Activated CD4-positive, alpha-beta T cell treated with anti-CD3 and anti-CD28 coated beads, Interleukin-2, amount 50 U/mL, for 4 hours (primary cell): ENCODE measurements at places on chromosomes 3 and 15.

DNA sequence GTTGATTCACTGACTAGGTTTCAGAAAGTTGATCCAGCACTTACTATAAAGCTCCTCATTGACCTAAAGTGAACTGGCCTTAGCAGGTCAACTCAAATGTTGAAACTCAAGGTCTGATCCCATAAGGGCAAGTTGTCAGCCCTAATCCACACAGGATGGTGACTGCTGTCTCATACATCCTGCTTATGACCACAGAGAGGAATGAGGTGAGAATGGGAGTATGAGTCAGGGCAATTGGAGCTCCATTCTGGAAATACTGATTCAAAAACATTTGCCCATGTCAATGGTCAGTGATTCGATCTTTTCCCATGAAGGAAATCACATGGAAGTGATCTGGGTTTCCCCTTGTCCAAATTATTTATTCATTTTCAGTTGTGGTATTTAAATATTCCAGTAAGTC, 78.7 kb downstream of the ZNF385D start:
- no peak for DNase-seq

DNA sequence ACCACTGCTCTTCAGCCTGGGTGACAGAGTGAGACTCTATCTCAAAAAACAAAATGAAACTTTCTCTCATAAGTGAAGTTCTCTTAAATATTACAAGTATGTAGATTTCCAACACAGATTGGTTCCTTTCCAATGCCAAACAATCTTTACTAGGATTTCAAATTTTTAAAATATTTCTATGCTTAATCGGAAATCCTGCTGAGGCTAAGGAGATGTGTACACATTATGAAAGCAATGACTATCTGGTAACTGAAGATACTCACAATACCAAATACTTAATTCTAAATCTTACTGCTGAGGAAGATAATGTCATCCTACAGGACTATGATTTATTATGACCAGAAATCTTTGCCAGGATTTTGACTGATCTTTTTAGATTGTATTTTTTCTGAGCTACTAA, 255.6 kb upstream of the ZNF717 start:
- DNase-seq: no peak

GRCh38 chr3:110106805-110107204, 769.5 kb upstream of the DPPA4 start:
- no peak for DNase-seq

DNA sequence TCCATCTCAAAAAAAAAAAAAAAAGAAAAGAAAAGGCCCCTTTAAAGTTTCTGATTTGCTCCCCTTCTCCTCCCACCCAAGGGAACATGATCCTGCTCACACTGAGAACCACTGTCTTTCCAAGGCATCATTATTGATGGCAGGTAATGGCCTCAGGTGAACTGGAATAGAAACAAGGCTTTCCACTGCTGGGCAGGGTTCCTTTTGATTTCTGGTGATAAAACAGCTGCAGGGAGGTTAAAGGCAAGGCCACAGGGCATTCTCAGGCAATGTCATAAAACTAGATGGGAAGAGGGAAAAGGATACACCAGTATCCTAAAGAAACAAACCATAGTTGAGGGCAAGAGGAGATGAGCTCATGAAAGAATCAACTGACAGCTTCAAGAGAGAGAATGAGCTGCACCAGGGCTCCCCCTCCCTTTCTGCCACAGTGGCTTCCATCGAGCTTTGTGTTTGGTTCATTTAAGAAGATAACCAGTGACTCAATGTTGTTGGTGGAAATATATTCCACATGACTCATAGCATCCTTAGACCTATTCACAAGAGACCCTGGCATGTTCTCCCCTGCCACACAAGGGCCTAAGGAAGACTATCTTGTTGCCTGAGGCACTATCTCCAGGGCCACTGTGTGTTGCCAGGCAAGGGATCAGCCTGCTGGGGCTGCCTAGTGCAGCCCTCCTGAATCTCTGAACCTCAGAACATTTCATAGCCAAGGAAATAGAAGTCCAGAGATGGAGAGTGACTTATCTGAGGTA, 86.4 kb downstream of the WDR76 start:
- no peak for DNase-seq

DNA sequence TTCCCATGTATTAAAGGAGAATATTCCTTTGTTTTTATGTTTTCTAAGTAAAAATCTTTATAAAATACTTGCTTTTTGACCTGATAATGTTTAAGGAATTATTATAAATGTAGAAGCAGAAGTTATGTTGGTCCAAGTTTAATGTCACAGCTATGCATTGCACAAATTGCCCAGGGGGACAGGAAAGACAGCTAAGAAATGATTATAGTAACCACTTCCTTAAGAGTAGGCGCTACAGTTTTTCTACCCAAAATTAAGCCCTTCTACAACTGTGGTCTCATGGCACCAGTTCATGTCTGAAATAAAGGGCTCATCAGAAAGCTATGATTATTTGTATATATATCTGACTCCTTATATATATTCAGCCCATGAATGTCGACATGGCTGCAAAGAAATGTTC, 176.4 kb downstream of the GBE1 start:
- no peak for DNase-seq

- DNase-seq: no peak
Observed at GRCh38 chr3:184240384-184241140, 8.2 kb downstream of the ALG3 start.

DNA sequence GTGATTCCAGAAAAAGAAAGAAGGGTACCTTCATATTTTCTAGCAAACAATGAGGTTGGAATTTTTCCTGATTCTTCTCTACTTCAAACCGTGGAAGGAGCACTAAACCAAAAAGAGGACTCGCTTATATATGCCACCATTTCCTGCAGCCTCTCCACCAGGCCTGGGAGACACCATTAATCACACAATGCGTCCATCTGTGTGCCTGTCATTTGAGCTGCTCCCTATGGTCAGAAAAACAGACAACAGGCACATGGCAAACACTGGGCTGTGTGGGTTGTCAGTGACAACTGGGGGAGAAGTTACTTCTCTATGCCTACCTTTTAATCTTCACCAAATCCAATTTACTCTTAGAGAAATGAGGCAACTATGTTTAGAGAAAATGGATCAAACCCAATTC, 71.9 kb downstream of the NR2F2 start:
- no peak for DNase-seq

DNA sequence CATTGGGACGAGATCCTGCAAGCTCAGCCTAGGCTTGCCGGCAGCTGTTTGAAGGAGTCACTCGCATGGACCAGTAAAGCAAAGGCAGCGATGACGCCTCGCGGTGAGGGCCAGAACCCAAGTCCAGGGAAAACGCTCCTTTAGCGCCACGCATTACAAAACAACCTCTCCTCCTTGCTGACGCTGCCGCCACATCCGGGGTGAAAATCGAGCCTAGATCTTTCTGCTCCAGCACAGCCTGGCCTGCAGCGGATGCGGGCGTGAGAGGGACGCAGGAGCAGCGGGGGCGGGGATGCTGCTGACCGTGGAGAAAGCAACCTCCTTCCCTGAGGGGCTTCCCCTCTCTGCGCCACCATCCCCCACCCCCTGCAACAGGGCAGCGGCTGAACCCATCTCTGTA, 46.7 kb downstream of the CASR start:
- no peak for DNase-seq

DNA sequence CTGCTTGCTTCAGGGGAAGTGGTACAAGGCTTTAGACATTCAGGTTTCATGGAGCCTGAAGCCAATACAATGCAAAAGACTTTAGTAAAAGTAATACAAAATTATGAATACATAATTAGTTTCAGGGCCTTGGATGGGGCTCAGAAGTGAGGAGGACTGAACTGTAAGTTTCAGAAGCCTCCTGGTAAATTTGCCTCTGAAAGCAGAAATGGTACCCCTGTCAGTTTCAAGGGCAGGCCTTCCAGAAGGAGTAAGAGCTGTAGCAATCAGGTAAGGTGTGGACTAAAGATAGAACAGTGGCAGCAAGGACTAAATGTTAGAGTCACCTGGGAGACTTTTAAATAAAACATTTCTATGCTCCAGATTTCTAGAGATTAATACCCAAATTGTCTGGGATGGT, 402.5 kb upstream of the GOLIM4 start:
- no peak for DNase-seq

- no peak for DNase-seq
Observed at GRCh38 chr3:177689869-177690268, 492.6 kb upstream of the TBL1XR1 start.

GRCh38 chr3:29410220-29410619, 129.3 kb downstream of the RBMS3 start:
- DNase-seq: no peak

DNA sequence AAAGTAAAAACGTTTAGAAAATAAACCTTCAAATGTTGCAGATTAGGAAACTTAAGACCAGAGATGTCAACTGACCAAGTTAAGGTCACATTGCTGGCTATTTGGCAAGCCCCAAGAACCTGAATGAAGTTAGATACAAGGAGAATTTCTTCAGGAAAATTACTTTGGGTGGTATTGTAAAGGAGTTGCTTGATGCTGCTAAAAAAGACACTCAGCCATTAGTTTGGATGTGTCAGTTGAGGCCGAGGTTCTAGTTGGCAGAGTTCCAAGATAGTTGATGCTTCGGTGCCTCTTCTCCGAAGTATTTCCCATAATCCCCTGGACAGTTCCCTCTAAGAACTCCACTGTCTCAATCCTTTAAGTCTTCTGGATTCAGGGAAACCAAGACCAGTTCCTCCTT, 24.3 kb downstream of the SIAH2 start:
- DNase-seq: no peak

DNA sequence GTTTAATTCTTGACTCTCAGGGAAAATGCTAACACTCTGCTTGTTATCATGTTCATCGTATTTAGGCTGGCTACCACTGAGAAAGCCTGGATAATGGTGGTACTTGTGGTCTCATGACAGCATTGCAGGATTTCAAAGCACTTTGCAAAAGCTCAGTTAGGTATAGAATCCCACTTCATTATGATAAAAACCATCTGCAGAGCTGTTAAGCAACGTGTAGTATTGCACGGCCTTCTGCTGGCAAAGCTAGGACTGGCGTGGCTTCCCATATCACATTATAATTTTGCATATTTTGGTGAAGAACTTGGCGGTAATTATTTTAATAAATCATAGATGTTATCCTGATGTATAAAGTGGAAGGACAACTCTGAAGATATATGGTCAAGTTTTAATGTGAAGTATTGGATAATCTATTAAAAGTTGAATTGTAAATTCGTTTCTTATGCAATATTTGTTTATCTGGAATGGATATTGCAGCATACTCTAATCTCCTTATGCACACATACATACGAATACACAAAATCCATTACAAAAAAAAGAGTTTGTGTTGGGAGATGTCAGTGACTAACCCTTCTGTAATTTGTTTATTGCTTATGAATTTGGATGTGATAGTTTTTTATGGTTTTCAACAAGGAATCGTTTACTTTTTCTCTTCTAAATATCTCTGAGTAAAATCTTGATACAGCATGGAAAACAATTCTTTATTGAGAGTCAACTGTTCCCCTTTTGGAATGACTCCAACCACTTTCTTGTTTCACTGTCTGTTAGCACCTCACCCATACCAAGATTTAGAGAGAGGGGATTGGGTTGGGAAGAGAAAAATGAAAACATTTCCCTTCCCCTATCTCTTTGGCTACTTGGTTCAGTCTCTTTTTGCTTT, 9.2 kb downstream of the RAB8B start:
- DNase-seq: no peak

GRCh38 chr3:79461129-79461792, 306.5 kb downstream of the ROBO1 start:
- DNase-seq: no peak

- DNase-seq: no peak
Observed at GRCh38 chr3:153714588-153715290, 406.5 kb upstream of the ARHGEF26 start.

- DNase-seq: no peak
Observed at GRCh38 chr3:63800097-63800496, 19.0 kb upstream of the C3orf49 start.

DNA sequence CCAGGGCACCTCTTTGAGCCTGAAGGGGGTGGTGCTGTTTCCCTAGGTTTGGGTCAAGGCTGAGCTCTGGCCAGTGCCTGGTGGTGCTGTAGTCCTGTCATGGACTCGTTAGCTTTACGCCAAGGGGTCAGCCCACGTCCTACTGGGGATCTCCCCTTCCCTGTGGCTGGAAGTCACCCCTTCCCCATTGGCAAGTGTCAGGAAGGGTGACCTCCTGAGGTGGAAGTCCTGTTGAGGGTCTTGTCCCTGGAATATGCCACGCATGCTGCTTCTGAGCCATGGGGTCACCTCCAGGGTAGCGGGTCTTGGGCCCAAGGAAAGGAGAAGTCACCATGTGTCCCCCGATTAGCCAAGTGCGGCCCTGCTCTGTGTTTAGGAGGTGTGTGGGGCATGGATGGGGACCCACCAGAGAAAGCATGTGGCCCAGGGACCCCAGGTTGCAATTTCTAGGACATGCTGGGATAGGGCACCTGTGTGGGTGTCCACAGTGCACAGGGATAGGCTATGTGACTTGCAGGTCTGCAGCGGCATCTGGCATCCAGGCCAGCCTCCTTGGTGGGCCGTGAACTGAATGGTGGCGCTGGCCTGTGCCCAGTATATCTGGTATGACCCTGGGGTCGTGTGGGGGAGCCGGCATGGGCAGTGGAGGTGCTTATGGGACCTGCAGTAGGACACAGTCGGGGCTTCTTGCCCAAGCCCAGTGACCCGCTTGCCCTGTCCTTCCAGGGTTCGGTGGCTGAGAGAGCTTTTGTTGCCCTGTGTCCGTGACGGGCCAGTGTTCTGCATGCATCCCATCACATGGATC, 226.7 kb downstream of the SNRPN start:
- no peak for DNase-seq

- DNase-seq: no peak
Observed at GRCh38 chr15:68989541-68990230, 24.8 kb upstream of the NOX5 start.

DNA sequence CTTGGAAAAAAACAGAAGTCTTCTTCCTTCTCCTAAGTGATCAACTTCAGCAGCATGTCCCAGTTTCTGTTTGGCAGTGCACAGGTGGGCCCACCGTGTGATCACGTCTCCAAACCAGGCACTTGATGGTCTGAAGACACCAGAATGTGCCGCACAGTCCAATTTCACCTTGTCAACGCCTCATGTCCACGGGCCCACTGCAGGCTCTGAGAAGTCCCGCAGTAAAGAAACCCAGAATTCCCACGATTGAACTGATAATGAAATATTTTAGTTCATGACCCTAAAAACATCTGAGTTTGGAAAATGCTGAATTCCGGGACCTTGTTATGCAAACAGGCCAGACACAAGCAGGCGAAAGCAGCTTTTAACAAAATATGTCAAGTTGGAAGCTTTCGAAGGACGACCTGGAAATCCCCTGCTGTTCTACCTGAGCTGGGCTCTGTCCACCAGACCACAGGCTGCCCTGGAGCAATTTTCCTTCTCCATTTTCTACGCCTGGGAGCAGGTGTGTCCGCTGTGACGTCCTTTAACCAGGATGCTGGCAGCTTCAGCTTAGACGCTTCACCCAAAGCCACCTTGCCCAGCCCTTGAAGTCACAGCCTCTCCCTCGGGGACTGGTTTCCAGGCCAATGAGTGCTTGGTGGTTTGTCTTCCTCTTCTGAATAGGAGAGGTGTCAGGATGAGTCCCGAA, 167.8 kb upstream of the IQSEC1 start:
- DNase-seq: no peak

GRCh38 chr3:47536221-47536891, 22.8 kb upstream of the ELP6 start:
- DNase-seq: no peak
